ENCODE measurements at places on chromosomes 6 and 20.

DNA sequence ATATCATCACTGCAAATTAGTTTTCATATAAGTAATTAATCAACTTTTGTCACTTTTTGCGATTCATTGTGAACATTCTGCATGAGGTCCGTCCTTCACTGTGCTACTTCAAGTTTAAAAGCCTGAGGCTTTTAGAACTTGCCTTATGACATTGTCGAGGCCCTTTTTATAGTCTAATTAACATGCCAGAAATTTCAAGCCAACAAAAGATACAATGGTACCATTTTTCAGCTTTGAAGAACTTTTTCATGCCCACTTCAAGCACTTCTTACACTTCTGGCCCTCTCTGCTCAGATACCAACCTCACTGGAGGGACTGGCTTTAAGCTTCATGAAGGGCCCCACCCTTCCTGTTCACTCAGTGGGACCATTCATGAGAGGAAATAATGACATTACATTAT is 323.1 kb downstream of the TPBG start:
- no peak for DNase-seq

GRCh38 chr20:53547664-53548239 is 45.9 kb downstream of the ZNF217 start:
- DNase-seq: no peak

DNA sequence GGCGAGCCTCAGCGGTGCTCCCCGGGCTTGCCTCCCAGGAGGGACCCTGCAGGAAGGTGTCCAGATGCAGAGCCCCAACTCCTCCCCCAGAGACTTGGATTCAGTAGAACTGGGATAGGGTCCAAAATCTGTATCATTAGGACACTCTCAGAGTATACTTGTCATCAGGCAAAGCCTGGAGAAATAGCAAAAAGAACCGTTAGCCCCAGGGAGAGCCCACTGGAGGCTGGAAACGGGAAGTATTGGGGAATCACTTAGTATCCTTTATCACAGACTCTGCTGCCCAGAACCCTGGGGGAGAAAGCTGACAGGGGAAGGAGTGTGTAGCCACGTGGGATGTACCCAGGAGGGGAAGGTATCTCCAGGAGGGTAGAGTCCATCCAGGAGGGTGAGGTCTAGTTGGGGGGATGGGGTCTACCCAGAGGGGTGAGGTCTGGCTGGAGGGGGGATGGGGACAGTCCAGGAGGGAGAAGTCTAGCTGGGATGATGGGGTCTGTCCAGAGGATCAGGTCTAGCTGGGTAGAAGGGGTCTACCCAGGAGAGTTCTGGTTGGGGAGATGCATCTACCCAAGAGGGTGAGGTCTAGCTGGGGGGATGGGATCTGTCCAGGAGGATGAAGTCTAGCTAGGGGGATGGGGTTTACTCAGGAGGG is 107.2 kb downstream of the LY86 start:
- DNase-seq: no peak

- no peak for DNase-seq
Measured at GRCh38 chr6:76779068-76779467, 684.2 kb downstream of the HTR1B start.

DNA sequence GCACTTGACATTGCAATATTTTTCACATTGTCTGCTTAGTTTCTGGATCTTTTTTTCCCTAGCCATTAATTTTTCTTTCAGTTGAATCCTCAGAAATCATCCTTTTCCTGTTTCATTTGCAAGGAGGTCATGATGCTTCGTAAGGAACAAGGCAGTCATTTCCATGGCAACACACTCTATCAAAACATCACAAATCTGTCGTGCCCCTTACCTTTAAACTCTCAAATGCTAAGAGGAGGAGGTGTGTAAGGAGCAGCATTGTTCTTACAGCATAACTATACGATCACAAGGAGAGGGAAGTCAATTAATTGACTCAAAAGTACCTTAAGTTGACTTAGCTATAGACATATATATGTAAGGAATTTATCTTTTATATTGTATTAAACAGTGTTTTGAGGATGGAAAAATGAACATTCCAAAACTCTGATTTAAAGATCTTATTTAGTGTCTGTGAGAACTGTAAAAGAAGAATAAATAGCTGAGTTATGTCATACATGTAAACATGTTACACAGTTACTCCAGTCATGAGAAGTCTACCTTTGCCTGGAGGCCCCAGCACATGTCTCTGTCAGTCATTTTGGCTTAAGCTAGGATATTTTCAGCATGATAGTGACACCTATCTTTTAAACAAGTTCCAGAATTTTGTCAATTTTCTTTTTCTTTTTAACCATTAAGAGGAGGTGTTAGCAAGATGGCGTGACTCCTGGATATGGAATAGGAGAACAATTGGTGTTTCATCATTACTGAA is 41.6 kb downstream of the CDKAL1 start:
- no peak for DNase-seq

DNA sequence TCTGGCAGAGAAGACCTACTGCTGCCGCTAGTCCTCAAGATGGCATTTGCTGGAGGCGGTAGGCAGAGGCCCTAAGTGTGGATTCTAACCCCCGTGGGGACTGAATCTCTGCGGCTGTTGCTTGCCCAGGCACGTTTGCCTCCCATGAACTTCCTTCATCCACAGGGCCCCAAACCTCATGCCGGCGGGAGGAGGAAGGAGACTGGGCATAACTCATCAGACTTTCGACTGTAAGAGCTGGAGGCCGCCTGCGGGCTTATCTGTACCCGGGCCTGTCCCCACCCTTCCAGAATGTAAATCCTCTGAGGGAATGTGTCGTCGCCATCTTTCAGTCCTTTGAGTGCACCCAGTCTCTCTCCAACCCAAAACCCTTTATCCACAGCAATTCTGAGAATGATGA is 990 bp downstream of the ZFP57 start:
- peak; percentile 75 for DNase-seq

GRCh38 chr6:47308552-47309290 is 984 bp downstream of the TNFRSF21 start:
- DNase-seq: no peak

- DNase-seq: no peak
Measured at GRCh38 chr20:34461779-34462087, 54.5 kb upstream of the DYNLRB1 start.

DNA sequence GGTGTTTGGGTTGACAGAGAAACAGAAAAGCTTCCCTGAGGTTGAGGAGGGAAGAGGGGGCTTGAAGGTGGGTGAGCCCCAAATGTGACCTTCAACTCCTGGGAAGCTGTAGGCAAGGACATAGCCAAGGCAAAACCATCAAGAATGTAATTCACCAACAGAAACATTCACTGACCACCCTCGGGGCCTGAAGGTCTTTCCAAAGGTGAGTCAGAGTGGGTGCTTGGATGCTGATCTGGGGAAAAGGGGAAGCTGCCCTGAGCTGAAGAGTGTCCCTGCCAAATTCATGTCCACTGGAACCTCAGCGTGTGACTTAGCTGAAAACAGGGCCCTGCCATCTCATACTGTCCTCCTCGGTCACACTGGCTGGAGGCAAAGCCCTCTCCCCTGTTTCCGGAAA is 234.2 kb upstream of the SULF2 start:
- DNase-seq: no peak

DNA sequence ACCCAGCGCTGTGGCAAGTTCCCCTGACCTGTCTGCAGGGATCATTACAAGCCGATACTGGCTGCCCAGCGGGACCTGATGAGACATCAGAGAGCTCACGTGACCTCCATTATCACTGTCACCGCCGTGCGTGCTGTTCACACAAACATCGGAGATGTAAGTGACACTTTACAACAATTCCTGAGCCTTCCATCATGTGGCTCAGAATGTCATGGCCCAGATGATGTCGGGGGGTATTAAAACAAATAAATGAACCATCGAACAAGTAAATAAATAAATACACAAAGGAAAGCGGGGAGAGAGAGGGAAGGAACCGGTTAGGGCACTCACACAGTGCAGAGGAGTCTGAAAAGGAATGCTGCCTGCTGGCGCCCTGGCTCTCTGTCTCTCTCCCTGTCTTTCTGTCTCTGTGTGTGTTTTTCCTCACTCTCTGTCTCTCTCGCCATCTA is 195.1 kb downstream of the BMP7 start:
- DNase-seq: peak; percentile 82

- no peak for DNase-seq
Measured at GRCh38 chr6:168170841-168171601, 92.0 kb upstream of the FRMD1 start.

GRCh38 chr20:38726804-38727606 is 2.7 kb downstream of the SLC32A1 start:
- peak; percentile 67 for DNase-seq

DNA sequence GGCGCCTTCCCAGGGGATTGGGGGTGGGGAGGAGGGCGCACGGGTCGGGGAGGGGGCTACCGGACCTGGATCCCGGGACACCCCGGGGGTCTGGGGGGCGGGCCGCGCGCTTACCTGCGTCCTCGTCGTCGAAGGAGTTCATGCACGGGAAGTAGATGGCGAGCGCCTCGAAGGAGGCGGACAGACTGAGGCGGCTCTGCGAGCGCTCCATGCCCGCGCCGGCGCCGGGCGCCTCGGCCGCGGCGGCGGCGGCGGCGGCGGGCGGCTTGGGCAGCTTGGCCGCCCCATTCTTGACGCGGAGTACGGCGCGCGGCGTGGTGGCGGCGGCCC is 320 bp downstream of the RIMS4 start:
- DNase-seq: peak; percentile 76

GRCh38 chr20:38275815-38276550 is 15.4 kb upstream of the KIAA1755 start:
- DNase-seq: peak; percentile 80

DNA sequence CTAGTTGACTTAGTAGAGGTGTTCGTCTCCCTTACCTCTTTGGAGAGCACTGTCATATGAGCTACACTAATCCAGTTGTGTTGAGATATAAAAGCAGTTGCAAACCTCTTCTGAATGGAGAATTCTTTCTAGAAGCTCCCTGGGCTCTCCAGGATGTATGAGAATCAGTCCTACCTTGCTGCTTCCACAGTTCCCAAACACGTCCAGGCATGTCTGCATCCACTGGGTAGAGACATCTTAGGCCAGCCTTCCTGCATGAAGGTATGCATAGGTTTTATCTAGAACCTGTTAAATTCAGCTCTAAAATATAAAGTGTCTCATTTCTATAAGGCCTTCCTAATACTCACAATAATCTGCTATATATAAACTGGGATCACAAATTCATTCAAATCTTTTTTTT is 297.7 kb downstream of the CDC5L start:
- DNase-seq: no peak

DNA sequence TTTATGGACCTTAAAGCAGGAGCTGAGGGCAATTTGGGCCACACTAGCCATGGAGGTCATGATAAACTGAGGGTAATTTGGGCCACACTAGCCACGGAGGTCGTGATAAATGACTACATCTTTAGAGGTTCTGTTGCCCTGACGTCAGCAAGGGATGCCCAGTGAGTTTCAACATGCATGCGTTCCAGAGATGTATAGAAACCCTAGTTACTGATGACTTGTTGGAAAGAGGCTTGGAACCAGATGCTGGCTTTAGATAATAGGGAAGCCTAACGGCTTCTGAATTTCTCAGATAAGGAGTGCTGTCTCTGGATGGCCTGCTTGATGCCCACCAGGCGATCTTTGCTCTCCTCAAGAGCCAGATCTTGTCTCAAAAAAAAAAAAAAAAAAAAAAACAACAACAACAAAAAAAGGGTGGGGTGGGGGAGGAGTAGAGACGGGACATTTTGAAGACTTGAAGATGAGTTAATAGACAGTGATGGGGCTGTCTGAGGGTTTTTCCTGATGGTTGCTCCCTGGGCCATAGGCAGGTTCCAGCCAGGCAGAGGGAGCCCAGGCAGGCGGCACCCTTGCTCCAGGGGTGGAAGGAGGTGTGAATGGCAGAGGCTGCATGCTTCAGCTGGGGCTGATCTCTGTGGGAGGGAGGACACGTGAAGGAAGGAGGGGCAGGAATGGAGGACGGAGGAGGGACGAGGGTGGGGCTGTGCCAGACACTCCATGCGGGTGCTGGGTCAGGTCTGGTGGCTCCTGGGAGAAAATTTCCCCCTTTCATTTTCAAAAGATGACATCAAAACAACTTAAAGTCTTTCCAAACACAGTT is 27.0 kb upstream of the FRMD1 start:
- peak; percentile 22 for DNase-seq

DNA sequence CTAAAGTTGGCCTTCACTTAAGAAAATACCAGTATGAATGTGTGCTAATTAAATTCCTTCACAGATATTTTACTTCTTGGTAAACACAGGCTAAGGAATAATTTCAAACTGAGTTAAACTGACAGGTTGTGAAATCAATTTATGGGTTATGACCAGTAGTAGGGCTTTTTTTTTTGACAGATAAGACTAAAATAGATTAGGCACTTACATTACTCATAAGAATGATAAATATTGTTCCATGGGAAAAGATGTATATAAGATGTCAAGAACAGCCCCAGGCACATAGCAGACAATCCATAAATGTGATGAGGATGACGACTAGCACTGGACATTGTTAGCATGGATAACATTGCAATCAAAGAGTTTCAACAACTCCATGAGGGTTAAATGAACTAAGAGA is 22.9 kb downstream of the NT5E start:
- no peak for DNase-seq

DNA sequence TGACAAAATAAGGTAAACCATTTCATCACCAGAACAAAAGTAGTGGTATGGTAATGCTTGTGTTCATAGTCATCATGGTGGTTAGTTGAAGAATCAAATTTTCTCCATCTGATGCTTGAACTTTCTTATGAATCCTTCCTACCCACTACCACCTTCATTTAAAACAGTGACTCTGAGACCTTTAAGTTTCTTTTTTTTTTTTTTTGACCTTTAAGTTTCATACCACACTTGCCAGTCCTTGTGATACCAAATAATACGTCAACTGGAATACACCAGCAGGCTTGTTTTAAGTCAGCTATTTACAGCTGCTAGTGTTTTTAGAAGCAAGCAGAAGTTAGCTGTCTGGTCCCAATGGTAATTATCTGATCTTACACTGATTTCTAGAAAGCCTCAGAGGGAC is 413.4 kb upstream of the SOX4 start:
- DNase-seq: no peak

- no peak for DNase-seq
Measured at GRCh38 chr6:7151381-7151780, 43.6 kb downstream of the RREB1 start.

- DNase-seq: no peak
Measured at GRCh38 chr6:56927538-56928453, 27.1 kb upstream of the BEND6 start.

DNA sequence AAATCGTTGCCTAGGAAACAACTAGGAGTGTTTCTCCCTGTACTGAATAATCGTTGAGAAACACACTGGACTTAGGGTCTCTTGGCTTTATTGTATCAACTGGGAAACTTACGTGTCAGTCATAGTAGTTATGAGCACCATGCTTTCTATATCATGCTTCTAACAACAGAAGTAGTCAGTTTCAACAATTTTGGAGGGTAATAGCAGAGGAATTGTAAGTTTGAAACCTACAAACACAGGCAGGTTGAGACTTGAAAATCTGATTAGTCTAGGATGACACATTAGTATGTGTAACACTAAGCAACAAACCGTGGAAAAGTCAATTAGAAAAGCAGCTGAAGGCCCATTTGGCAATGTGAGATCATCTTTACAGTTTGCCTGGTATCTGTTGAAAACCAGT is 43.9 kb upstream of the FABP7 start:
- no peak for DNase-seq

- no peak for DNase-seq
Measured at GRCh38 chr6:142404751-142405150, 102.9 kb downstream of the ADGRG6 start.

GRCh38 chr6:124963831-124964763 is 1.9 kb downstream of the RNF217 start:
- DNase-seq: no peak
